ENCODE measurements at places on chromosomes 5 and 9.
A peak's percentile ranks its signal among the peaks of the same experiment; 100 is the strongest.

DNA sequence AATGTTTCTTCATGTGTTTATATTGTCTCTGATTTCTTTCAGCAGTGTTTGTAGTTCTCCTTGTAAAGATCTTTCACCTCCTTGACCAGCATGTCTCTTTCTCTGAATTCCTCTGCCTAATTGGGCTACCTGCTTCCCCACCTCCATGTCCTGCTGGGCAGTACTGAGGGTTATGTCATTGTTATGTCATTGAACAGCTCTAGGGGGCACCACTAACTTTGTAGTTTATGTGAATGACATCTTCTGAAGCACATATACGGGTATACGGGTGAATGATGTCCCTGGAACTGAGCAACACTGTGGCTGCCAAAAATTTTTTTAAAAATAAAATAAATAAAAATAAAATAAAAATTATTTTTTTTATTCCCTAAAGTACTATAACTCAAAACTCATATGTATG is 16.9 kb upstream of the SNCAIP start:
- no peak for DNase-seq

DNA sequence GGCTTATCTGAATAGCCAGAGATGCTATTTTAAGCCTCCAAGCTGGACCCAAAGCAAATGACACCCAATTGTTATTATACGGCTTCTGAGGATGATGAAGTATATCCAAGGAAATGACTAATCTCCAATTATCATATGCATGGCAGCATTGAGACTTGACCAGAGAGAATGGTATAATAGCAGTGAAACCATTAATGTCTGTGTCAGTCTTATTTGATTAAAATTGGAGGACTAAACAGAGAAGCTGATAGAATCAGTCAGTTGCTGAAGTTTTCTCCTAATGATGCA is 200.5 kb downstream of the EFNA5 start:
- DNase-seq: no peak

DNA sequence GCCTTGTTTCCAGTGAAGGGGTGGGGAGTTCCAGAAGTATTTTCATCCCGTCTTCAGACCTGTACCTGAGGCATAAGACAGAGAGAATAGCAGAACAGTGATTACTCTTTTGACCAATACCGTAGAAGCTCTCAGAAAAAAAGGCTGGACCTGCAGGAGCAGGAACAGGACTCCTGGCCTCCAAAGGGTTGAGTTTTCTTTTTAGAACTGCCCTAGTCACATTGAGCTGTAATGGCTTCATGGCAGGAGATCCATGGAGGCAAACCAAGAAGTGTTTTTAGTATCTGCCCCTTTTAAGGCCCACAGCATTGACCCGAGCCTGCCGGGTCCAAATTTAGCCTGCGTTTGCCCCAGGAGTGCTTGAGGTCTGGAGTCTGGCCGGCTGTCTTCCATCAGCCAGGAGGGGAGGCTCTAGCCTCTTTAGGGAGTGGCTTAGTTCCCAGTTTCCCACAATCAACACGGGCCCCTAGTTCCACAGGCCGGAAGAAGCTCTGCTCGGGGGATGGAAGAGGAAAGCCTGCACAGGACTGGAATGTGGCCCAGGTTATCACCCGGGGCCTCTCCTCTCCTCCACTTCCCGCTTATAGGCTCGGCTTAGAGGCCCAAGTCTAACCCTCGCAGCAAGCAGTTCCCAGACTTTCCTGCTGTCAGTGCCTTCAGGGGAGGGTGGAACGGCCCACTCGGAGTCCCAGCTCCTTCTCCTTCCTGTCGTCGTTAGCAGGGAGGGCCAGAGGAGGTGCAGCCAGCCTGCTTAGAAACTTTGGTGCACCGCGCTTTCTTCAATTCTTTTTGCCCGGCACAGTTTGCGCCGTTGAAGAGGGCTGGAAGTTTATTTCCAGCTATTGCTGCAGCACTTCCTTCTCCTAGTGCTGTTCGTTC is 80.7 kb downstream of the C9orf152 start:
- peak; percentile 88 for DNase-seq

DNA sequence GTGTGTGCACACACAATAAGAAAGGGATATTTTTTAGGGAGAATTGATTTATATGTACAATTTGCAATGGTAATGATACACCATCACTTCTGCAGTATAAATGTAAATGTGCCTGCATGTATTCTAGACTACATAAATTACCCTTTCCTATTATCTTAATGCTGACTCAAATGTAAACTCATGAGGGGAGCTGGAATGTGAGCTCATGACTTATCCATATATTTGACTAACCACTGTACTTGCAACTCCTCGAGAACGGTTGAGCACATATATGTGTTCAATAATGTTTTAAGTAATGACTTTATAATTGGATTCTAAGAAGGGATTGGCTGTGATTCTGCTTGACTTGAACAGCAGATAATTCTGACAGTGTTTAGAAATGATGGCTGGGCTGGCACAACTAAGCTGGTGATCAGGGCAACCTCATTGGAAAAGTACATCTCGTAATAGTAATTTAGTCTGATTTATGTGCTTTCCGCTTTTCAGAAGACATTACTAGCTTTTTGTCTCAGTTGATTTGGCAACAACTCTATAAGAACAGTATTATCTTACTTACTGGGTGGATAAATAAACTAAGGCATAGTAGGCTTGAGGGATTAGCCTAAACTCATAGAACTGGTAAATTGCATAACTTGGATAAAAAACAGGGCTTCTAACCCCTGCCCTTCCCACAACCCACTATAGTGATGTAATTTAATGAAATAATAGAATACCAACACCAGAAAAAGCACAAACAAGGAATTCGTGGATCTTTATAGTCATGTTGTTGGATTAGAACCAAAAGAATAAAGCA is 130.2 kb upstream of the SPEF2 start:
- DNase-seq: no peak

DNA sequence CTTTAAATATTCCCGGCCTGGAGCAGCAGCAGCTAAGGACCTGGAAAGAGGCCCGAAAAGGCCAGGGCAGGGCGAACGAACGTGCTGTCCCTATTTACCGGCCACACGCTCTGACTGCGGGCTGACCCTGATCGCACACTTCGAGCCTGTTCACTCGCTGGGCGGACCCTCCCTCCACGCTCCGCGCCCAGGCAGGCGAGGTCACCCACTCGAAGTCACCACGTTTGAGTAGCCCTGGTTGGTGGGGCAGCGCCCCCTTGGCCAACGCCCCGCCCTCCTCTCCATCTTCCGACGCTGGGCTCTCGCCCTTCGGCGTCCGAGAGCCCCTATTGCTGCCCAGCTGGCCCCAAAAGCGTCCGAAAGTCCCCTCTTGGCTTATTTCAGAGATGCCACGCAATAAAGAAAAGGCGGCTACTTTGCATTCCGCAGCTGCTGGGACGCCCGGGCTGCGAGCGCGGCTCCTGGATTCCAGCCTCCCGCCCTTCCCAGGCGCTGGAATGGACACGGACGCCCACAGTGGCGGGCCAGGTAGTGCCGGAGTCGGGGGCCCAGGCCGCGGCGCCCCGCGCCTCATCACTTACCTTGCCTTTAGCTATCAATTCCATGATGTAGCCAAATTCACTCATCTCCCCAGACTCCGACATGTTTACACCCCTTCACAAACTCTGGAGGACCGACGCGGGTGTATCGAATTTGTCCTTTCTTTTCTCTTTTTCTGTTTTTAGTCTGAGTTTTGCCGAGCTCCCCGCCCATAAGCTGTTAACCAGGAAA is 9.9 kb upstream of the TRIM36 start:
- peak; percentile 31 for DNase-seq

DNA sequence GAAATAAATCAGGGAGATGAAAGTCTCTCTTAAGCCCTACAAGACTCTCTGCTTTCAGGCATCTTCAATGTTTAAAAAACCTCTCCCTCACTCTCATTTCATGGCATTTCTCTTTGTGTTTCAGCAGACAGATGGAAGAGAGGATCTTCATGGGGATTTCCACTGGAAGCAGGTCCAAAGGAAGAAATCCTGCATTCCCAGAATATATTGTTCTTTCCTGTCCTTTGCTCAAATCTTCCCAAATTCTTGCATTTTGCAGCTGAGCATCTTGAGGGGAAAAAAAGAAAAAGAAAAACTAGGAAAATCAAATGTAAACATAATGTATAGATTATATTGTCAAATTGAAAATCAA is 382.2 kb downstream of the ENC1 start:
- no peak for DNase-seq

- no peak for DNase-seq
Observed at GRCh38 chr9:130327070-130327780, 61.7 kb downstream of the HMCN2 start.
